ENCODE measurements at places on chromosomes 12 and 14. TPM values are rescaled to one million over a fixed set of nuclear protein-coding genes. Genes with fewer than 3 reads are reported as not detected.

AQP6 gene
- total RNA-seq, result not detected

- no peak for DNase-seq
Observed at GRCh38 chr12:131721548-131721947, 10.7 kb downstream of the SFSWAP start.

GRCh38 chr12:211639-212414, 2.1 kb downstream of the SLC6A12 start:
- no peak for DNase-seq

GRCh38 chr12:59632408-59632807, 36.6 kb downstream of the SLC16A7 start:
- DNase-seq, result no peak

- no peak for DNase-seq
Observed at GRCh38 chr12:67034110-67034879, 234.9 kb upstream of the CAND1 start.

GRCh38 chr12:42641221-42641885, 51.8 kb upstream of the PRICKLE1 start:
- no peak for DNase-seq

ASIC1 gene
- 2.4 TPM for total RNA-seq

MTRFR gene
- 12.0 TPM for total RNA-seq

DNA sequence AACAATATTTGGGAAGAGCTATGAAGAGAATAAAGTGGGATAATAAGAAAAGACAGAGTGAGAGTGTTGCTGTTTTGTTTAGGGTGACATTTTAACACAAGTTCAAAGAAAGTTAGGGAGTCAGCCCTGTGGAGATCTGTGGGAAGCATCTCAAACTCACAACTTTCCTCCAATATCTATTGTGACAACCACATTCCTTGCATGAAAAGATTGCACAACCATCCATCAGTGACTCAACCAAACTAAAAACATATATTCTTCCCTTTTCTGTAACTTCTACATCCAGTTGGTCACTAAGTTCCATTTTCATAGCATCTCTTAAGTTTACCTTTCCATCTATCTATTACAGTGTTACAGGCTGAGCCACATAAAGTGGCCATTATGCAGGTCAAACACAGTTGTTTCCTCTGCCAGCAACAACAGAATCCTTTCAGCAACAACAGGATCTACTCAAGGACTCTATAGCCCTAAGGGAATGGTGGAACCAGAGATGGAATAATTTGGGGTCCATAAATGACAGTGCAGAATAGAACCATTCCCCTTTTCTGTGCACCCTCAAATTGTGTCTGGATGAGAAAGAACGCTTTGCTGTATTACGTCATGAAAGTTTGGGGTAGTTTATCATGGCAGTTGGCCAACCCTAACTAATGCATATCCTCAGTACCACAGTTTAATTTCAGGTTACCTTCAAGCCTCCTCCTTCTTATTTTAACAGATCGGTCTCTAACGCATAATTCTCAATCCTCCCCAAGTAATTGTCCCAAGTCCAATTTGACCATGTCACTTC, 118.8 kb downstream of the ST8SIA1 start:
- no peak for DNase-seq

- DNase-seq, result no peak
Observed at GRCh38 chr12:12954878-12955625, 3.1 kb upstream of the GPRC5D start.

FGF23 gene
- total RNA-seq, result 0.42 TPM
